ENCODE measurements at places on chromosomes 1 and 21.

- DNase-seq: peak; percentile 59
These were observed 19.7 kb upstream of the CHI3L1 start for GRCh38 chr1:203206129-203206687.

GRCh38 chr1:45356186-45356585 is 15.9 kb upstream of the MUTYH start:
- no peak for DNase-seq

DNA sequence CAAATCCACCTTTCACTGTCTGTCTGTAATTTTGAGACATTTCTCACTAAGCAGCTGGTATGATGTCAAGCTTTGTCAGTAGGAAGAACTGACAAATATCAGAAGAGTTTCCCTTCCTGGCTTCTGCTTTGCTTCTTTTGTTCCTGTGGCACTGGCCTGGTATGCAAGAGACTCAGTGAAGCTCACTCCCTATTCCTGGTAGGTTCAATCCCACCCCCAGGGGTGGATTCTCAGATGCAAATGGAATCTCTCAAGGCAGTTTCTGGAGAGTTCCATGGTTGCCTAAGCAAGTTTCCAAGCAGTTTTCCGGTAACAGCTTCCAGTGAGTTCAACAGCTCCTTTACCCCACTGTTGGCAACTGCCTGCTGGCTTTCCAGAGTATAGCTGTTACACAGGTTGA is 683.4 kb downstream of the PTPRC start:
- peak; percentile 23 for DNase-seq

- no peak for DNase-seq
These were observed 47.1 kb downstream of the STX6 start for GRCh38 chr1:180975551-180975950.

DNA sequence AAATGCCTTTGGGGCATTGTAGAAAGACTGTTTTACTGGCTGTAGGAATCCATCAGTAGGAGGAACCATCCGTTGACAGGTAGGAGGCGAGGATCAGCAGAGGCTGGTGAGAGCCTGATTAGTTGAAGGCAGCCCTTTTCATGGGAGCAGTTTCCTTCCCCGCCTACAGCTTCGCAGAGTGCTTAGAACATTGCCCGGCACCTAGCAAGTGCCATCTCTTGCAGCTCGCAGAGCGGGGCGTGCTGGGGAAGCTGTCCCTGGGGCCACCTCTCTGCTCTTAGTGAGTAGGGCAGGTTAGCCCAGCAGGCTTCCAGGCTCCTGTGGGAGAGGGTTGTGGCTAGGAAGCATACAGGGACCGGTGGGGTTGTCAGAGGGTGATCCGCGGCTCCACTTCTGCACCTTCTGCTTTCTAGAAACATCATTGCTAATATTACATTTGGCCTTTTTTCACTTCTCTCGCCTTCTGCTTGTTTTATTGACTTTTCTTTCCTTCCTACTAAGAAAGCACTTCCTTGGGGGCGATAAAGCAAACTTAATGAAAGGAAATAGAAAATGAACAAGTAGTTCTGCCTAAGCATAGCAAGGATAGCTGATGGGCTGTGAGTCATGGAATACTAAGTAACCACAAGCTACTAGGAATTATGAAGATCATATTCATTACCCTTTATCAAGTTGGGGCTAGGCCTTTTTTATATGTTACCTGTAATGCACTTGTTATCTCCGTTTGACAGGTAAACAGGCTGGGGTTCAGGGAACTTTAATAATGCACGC is 176.7 kb downstream of the GALNT2 start:
- DNase-seq: no peak

DNA sequence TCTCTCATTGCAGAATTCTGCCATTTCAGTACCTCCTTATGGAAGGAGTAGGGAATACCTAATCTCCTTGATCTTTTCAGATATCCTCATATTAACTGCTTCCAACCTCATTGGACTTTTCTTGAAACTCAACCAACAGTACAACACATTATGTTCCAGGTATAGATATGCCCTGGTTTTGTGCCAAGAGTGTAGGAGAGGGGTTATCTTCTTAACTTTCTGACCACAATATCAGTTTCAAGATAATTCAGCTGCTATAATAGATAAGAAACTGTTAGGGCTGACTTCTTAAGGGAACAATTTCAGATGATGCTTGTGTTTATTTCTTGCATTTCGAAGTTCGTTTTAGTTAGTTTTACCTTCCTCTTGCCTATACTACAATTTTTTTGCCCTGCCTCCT is 2.1 kb upstream of the LPGAT1 start:
- DNase-seq: no peak

DNA sequence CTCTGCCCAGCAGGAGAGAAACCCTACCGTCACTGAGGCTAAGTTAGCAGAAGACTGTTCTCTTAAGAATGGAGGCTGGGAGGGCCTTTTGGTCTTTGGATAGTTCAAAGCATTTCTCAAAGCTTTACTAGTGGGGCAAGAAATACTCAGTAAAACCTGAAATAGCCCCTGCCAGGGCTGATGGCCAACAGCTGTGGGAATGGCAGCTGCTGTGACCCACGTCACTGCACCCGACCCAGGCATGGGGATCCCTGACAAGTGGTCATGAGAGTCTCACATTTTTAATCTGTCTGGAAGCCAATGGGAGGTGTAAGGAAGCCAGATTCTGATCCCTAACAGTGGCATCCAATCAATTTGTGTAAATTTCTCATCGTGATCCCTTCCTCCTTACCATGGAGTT is 44.5 kb upstream of the ENAH start:
- DNase-seq: peak; percentile 82
